Foreskin fibroblast (primary cell): ENCODE measurements at places on chromosomes 3 and 15.

GRCh38 chr3:116052602-116053001 is 392.7 kb downstream of the LSAMP start:
- no peak for DNase-seq

DNA sequence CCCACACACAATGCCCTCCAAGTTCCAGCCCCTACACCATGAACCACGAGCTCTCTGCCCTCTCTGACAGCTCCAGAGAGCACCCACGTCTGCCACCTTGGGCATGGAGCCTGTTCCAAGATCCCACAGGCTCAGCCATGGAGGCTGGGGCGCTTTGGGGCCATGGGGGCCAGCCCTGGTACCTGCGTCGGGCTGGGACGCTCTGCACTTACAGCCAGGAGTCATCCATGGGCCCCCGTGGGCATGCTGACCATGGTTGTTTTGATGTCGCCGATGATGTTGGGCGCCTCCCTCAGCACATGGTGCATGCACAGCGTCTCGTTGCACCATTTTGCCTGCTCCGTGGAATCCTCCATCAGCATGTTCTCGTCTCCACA is 51.9 kb upstream of the UBE2Q2 start:
- DNase-seq: no peak

GRCh38 chr3:148147903-148148302 is 549.8 kb upstream of the AGTR1 start:
- DNase-seq: peak; percentile 29

DNA sequence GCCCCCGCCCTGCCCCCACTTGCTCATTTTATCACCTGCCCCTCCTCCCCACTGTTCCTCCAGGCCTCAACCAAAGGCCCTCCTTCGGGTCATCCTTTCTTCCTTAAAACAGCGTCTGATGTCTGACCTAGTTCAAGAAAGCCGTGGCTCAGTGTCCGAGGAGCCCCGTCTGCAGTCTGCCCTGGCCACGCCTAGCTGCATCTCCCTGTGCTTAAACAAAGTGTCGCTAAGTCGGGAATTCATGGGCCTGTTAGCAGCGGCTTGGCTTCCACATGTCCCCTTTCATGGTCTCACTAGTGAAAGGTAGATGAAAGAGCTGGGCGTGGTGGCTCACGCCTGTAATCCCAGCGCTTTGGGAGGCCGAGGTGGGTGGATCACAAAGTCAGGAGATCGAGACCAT is 41.2 kb downstream of the TM2D3 start:
- no peak for DNase-seq

- DNase-seq: no peak
Observed at GRCh38 chr15:73383310-73384189, 14.8 kb upstream of the HCN4 start.
